Kasumi-1 (cell line): ENCODE measurements at places on chromosomes 16 and 17.
A peak's percentile ranks its signal among the peaks of the same experiment; 100 is the strongest.

DNA sequence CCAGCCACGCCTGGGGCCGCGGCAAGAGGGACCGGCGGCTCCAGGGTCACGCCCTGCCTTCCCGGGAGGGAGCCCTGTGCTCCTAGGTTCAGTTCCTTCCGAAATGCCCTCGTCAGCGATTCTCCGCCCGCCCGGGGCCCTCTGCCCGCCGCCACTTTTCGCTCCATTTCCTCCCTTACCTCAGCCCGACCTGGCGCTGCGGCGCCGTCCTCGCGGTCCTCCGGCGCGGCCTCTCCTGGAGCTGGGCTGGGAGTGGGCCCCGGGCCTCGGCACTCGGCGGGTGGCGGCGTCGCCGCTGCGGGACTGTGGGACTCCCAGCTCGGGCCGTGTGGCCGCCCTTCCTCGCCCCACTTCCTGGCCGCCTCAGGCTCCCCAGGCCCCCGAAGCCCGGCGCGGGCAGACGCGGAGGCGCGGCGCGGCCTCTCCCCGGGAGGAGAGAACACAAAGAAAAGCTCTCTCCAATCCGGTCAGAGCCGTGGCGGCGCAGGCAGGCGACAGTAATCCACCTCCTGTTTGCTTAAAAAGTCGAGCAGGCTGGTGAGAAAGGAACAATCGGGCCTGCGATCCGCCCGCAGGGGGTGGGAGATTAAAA, 1.6 kb downstream of the BAHCC1 start:
- peak; percentile 73 for DNase-seq

- peak; percentile 49 for DNase-seq
Observed at GRCh38 chr17:68011199-68011665, 15.0 kb upstream of the C17orf58 start.

DNA sequence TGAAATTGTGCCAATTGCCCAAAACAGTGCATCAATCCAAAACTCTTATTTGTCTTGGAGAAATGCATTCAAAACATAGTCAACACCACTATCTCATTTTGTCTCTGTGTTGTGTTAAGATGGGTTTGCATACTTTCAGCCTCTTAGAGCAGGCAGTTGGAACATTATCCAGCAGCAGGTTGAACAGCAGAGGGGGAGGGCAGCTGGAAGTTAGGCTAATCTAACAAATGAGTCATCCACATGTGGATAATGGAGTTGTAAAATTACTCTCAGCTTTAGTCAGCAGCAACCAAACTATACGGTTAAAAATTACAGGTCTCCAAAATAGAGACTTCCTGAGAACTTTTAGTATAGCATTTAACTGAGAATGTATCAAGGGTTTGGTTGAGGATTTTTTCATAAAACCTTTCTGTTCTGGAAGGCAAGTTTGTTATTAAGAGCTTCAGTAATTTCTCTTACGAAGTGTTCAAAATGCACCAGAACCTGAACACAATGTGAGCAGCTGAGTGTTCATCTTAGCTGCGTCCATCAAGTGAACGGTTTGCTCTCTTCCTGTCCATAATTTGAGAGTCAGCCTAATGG, 46.3 kb downstream of the PRKCA start:
- peak; percentile 52 for DNase-seq

DNA sequence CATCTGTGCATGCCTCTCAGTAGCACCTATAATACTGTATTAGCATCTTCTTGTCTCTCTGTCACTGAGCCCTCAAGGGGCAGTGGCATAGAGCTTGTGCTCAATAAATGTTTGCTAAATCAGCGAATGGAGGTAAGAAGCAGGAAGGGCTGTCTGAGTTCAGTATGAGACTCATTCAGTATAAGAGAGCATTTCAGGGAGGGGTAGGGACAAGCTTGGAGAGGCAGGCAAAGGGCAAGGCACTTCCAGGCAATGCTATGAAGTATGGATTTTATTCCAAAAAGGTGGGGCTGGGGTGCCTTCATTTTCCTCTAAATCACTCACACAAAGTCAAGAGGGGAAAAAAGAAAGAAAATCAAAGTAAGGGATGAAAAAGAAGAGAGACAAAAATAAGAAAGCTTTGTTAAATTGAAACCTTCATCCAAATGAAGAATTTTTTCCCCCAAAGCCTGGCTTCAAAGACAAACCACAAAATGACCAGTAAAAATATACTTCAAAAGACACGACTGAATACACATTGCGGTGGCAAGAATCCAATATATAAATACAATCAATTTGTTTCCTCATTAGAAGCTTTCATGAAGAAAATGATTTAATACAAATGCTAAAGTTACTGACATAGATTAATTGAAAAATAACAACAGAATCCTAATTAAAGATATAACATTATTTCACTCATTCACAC, 51.2 kb downstream of the SKAP1 start:
- DNase-seq, result no peak

DNA sequence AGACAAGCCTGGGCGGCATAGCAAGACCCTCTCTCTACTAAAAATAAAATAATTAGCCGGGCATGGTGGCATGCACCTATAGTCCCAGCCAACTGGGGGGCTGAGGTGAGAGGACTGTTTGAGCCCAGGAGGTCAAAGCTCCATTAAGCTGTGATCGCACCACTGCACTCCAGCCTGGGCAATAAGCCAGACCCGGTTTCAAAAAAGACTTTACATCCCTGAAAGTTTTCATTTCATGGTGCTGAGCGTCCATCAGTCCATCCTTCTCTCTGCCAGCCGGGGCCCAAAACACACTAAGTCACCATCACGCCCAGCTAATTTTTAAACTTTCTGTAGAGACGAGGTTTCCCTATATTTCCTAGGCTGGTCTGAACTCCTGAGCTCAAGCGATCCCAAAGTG, 10.6 kb downstream of the RAB40B start:
- no peak for DNase-seq

DNA sequence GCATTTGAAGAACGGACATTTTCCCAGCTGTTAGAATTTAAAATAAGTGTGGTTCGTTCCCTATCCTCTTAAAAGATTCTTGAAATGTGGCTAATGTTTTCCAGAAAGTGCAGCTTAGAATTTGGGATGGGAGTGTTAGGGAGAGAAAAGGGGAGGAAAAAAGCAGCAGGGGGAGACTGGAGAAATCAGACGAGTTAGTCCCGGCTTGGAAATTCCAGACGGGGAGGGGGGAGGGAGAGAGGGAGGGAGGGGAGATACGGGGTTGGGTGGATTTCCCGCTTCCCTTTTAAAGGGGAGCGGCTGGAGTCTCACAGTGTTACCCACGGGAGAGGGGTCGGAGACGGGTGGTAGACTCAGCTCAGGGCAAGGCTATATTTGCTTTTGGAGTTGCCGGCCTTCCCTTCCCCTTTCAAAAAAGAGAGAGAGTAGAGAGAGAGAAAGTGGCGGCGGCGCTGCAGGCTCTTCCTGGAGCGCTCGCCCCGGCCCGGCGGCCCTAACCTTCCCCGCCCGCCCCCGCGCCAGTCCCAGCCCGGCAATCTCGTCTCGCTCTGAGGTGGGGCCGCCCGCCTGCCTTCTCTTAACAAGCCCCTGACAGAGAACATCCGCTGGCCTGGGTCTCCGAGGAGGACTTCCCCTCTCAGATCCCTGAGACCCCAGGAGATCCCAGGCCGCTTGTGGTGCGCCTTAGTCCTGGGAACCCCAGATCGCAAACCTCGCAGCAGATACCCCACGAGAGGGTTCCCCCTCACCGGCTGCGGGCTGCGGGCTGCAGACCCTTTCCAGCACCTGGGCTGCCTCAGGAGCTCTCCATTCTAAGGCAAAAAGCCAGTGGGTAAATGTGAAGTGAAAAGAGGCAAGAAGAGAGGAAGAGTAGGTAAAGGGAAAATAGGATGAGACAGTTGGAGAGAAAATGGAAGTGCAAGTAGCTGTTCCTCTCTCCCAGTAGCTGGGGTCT, 6.6 kb downstream of the IGF2BP1 start:
- no peak for DNase-seq

DNA sequence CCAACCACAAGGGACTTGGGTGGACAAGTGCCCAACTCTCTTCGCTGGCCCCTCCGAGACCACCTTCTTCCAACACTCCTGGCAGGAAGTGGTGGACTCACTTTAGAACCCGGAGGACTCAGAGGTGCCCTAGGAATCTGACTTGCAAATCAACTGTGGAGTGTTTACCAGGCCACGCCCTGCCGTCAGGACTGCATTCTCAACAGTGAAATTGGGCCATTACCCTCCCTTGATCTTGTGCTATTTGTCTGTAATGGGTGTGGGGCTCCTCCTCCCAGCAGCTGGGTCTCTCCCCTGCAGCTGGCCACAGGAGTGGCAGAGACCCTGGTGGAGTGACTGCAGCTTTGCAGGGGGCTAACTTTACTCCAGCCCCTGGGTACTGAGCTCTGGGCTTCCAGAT, 212.2 kb upstream of the RPL38 start:
- DNase-seq, result no peak

- no peak for DNase-seq
Observed at GRCh38 chr17:13595599-13595899, 6.2 kb downstream of the HS3ST3A1 start.

GRCh38 chr17:76532072-76532651, 5.3 kb downstream of the CYGB start:
- DNase-seq, result no peak

DNA sequence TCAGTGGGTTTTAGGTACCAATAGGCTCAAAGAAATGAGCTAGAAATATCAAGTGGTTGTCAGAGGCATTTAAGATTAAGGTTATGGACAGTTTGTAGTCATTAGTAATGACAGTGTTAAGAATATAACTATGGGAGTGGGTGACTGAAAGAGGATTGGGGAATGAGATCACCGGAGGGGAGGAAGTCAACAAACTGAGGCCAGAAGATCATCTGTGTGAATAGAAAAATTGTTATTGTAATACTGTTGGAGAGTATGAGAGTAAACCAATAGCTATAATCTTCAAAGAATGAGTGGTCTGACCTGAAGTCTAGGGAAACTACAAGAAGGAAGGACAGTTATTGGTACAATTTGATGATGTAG, 197.1 kb downstream of the TANC2 start:
- DNase-seq, result no peak

DNA sequence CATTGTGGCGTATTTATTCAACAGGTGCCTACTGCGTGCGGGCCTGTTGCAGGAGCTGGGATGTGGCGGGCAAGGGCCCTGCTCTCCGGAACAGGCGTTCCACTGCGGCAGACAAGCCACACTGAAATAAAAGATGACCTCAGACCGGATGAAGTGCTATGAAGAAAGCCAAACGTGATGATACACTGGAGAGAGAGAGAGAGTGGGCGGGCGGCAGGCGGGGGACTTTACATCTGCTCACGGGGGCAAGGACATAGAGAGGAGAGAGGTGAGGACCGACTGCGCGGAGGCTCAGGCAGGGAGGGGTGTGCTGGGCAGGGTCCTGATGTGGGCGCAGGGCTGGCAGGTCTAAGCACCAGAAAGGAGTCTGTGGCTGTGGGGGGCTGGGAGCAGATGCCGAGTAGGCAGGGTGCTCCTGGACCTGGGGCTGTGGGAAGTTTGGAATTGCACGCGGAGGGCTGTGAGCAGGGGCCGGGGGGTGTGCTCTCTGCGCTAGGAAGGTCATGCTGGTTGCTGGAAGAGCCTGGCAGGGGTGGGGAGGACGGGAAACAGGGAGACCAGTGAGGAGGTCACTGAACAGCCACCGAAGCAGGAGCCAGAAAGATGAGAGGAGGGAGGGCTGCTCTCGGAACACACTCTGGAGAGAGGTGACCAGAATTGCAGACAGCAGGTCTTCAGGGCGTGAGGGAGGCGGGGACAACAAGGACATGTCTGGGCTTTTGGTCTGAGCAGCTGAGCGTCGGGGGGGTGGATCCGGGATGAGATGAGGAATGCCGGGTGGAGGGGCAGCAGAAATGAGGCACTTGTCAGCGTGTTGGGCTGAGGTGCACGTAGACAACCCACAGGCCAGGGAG, 9.9 kb downstream of the MXRA7 start:
- peak; percentile 66 for DNase-seq

GRCh38 chr16:79190542-79190941, 410.0 kb downstream of the MAF start:
- no peak for DNase-seq

- no peak for DNase-seq
Observed at GRCh38 chr16:86768999-86769398, 190.7 kb downstream of the FOXL1 start.

- DNase-seq, result no peak
Observed at GRCh38 chr16:46632778-46633733, 11.9 kb upstream of the SHCBP1 start.

- DNase-seq, result no peak
Observed at GRCh38 chr17:2385240-2386210, 15.3 kb downstream of the MNT start.

GRCh38 chr17:19262650-19263631, 25.8 kb downstream of the EPN2 start:
- no peak for DNase-seq

DNA sequence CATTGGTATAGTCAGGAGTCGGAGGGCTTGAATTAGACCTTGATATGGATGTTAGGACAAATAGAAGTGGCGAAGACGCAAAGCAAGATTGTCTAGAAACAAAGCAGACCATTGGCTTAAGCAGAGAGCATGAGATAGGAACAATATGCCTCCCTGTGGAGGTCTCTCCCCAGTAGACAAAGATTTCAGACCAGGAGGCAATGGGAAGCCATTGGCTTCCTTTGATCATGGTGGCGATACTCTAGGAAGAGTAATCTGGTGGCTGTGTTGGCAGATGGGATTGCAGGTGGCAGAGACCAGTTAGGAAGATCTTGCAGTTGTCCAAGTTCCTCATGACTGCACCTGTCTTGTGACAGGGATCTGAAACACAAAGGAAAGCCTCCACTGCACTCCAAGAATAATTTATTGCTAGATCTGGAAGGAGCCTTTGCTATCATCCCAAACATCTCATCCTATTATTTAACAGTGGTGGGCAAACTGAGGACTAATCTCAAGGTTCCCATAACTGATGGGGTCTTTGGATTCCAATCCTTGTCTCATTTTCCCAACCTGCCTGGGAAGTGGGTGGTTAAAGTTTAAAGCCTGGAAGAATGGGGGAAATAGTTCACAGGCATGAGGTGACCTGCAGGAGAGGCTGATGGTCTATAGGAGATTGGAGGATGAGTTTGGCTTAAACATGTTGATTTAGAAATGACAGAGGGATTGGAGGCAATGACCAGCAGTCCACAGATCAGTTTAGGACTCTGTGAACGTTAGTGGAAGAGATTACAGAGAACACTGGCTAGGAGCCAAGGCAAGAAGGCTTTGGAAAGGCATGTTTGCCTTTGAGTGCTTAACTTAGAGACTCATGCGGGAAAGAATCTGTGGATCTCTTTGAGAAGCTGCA, 37.0 kb downstream of the HLF start:
- no peak for DNase-seq

GRCh38 chr16:75423723-75424104, 9.6 kb downstream of the CFDP1 start:
- no peak for DNase-seq

- DNase-seq, result no peak
Observed at GRCh38 chr17:65297916-65298315, 160.7 kb downstream of the RGS9 start.
